ENCODE measurements at places on chromosomes 4 and X. TPM values are rescaled to one million over a fixed set of nuclear protein-coding genes. Genes with fewer than 3 reads are reported as not detected.
A peak's percentile ranks its signal among the peaks of the same experiment; 100 is the strongest.

IL13RA2 gene
- total RNA-seq = not detected

DNA sequence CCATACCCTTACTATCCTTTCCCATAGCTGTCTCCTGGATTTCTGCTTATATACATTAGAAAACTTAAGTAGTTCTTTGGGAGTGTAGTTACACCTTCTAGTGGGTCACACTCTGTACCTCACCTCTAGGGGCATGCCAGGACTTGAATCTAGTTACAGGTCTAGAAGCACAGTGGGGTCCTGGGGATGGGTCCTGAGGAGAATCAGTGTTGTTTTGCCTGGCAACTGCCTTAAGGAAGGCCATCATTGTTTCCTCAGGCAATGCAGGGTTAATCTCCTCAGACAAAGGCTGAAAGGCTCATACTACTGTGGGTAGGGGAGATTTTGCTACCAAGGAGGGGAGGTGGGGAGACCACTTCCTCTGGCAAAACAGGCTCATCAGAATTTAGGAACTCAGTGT is 750.3 kb downstream of the FAT4 start:
- DNase-seq = no peak

- no peak for DNase-seq
Measured at GRCh38 chr4:35238793-35239192, 1005.5 kb downstream of the ARAP2 start.

DNA sequence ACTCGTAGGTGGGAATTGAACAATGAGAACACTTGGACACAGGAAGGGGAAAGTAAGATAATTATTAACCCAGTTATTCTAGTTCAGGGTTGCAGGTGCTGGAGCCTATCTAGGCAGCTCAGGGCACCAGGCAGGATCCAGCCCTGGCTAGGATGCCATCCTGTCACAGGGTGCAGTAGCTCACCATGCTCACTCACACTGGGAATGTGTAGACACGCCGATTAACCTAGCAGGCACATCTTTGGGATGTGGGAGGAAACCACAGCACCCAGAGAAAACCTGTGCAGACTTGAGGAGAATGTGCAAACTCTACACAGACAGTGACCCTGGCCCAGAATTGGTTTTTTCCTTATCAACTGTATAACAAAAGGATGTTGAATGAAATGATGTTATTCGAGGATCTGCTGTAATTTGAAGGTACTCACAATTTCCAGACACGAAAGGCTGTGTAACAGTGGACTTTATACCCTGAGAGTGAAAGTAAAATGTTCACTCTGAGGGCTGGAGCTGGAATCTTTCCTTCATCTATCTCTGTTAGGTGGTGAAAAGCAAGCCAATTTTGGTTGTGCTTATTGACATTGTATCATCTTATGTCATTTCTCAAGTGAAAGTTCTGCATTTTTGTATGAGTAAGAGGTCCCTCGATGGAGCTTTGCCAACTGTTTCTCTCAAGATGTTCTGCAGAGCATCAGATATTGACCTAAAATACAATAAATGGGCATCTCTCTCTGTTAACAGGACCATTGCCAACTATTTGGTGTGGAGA is 78.8 kb downstream of the PHEX start:
- peak; percentile 29 for DNase-seq

N4BP2 gene
- 5.1 TPM for total RNA-seq

- DNase-seq = peak; percentile 41
Measured at GRCh38 chr4:112589206-112589605, 47.5 kb downstream of the ZGRF1 start.

- DNase-seq = no peak
Measured at GRCh38 chr4:33111117-33111516, 2390.9 kb downstream of the PCDH7 start.

CNKSR2 gene
- total RNA-seq = not detected

RTL9 gene
- 0.07 TPM for total RNA-seq

DNA sequence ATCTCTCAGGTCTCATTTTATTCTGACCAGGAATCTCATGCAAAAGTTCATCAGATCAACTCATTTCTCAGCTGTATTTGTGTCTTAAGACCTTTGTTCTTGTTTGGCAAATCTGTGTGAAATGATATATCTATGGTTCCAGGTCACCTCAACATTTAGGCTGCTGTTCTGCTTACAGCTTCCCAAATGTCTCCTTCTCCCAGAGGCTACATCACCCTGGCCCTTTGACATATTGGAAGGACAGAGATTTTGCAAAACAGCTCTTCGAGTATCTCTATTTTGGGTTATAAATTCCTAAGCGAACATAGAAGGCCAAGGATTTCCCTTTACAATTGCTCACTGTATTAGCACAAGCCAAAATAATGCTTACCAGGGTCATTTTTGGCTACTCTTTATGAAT is 57.5 kb upstream of the GIMD1 start:
- no peak for DNase-seq

KCND1 gene
- 0.24 TPM for total RNA-seq

KLF8 gene
- total RNA-seq = 0.68 TPM

HAND2 gene
- total RNA-seq = not detected

GRCh38 chrX:44915361-44915868 is 42.4 kb downstream of the KDM6A start:
- no peak for DNase-seq

GRCh38 chr4:33998291-33998690 is 2246.0 kb downstream of the ARAP2 start:
- no peak for DNase-seq

GRCh38 chr4:156512622-156513021 is 459.0 kb downstream of the PDGFC start:
- no peak for DNase-seq

DNA sequence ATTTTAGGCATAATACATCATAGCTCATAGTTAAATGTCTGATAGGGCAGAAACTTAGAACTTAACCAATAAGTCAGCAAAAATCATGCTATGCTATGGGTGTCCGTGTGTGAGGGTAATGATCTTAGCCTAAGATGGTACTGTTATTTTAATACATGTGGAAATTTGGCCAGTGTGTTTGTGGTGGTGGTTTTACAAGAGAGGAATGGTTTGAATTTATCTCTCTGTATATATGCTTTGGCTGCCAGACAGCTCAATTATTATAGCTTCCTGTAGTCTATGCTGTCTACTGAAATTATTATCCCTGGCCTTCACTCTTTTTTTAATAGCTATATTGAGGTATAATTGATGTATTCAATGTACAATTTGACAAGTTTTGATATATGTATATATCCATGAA is 21.3 kb downstream of the ZNF330 start:
- no peak for DNase-seq

DNA sequence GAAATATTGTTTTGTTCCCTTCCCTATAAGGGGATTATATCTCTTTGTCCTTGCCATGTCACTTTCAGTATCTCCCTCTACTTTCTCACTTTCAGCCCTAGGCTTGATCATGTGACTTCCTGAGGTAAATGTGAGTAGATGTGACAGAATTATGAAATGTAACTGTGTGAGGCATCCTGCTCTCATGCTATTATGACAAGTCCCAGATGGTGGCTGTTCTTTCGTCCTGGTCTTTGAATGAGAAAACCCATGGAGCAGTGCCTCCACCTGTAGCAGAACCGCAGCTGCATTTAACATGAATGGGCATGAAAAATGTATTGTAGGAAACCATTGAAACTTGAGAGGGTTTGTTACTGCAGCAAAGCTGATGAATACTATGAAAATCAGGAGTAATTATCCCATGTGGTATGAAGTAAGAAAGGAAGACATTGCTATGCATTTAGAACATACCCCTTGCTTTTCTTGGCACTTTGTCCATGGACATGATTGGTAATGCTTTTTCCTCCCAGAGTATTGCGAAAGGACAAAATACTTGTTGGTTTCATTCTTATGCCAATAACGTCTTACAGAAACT is 202.2 kb upstream of the GPRIN3 start:
- no peak for DNase-seq

- peak; percentile 31 for DNase-seq
Measured at GRCh38 chrX:41332408-41333002, 1.5 kb upstream of the DDX3X start.

DNA sequence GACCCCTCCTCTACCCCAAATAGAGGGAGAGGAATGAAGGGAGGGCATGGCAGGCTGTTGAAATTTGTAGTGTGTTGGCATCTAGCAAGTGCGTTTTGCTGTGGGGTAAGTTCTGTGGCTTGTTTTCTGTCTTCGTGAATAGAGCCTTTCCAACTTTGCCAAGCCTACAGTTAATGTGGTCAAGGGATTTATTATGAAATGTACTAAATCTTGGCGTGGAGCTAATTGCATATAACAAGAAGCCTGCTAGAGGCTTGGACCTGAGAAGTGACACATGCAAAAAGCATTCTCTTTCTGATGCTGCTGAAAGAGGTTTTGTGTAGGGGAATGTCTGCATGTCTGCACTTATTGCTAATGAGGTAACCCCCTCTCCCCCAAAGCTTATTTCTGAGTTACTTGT is 132.2 kb downstream of the BMPR1B start:
- DNase-seq = no peak

- DNase-seq = no peak
Measured at GRCh38 chr4:16607241-16608066, 291.0 kb downstream of the LDB2 start.

- DNase-seq = no peak
Measured at GRCh38 chrX:115609621-115610020, 48.6 kb downstream of the PLS3 start.

DNA sequence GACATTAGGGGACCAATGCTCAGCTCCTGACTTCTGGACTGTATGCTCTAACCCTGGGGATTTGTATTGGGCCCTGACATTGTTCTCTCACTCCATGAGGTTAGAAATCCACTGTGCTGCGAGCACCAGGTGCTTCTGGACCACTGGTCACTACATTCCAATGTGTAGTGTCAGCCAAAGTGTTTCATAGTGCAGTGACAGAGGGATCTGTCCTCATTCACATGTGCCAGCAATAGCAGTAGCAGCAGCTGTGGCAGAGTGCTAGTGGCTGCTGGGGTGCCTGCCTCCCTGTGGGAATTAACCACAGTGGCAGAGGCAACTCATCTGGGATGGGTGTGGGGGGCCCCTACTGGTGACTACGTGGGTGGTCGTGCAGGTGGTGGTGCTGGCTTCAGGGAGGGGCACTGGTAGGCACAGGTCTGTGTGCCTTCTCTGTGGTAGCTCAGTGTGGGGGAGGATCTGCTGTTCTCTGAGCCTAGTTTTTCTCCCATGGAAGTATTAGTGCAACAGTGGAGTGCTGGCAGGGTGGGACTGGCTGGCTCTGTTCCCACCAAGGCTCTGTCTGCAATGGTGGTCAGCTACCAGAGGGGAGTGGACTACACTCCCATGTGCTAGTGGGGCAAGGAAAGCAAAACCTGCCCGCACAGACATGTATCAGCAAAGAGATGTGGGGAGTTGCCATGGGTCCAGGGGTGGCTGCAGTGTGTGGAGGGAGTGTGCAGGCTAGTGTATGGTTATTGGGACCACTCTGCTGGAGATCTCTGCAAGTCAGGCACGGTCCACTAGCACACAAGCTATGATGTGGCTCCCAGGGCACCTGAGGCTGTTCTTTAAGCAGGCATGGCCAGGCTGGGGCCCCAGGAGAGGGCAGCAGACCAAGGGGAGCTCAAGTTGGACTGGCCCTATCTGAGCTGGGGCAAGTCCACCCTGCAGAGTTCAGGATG is 78.5 kb downstream of the SCLT1 start:
- DNase-seq = no peak

TTC29 gene
- total RNA-seq = not detected

GRCh38 chr4:105274504-105274903 is 127.8 kb downstream of the TET2 start:
- DNase-seq = no peak

DNA sequence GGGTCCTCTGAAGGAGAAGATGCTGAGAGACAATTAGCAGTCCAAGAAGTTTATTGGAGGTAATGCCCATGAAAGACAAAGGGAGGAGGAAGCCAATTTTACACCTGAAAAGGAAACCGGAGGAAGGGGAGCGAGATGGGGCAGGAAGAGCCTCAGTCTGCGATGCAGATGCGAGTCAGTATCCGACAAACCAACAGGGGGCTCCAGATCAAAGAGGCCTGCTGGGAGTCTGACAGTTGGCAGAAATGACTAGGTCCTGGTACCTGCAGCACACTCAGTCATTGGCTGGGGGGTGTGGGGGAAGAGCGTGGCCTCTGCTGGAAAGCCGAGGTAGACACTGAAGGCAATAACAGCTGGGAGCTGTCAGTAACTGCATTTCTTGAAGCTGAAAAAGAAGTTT is 231.1 kb upstream of the CENPE start:
- DNase-seq = no peak

CCDC149 gene
- total RNA-seq = 5.5 TPM

- no peak for DNase-seq
Measured at GRCh38 chrX:15151267-15152186, 118.4 kb downstream of the ASB9 start.

- DNase-seq = no peak
Measured at GRCh38 chr4:183591301-183591700, 67.7 kb downstream of the RWDD4 start.

- DNase-seq = no peak
Measured at GRCh38 chrX:101370888-101371504, 15.0 kb downstream of the BTK start.

AMTN gene
- not detected for total RNA-seq

GRCh38 chrX:116863029-116863428 is 400.3 kb upstream of the CT83 start:
- no peak for DNase-seq

PJA1 gene
- 32.7 TPM for total RNA-seq

GPM6B gene
- not detected for total RNA-seq

- DNase-seq = no peak
Measured at GRCh38 chr4:1234811-1235292, 14.1 kb downstream of the CTBP1 start.

GRCh38 chr4:84631573-84631972 is 48.6 kb downstream of the CDS1 start:
- no peak for DNase-seq

GRCh38 chrX:55160685-55161552 is 59.2 kb upstream of the PAGE5 start:
- peak; percentile 90 for DNase-seq

DNA sequence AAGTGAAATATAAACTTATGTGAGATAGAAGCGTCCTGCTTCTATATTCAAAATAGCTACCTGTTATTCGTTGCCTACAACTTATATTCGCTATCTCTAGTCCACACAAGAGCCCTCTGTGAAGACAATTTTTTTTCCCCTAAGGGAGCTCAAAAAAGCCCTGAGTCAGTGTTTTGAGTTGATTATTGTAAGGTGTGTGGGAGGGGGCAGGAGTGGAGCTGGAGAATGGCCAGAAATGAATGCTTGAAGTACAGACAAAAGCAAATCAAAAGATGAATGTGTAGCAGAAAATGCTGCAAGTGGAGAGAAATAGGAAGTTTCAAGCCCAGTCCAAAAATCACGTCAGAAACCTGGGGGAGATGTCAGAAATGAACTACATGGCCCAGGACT is 655.0 kb upstream of the LCORL start:
- DNase-seq = no peak

GRCh38 chrX:85375333-85375738 is 4.1 kb downstream of the POF1B start:
- DNase-seq = no peak
